Heart right ventricle (tissue), 16 donors: ENCODE measurements at places on chromosomes 3 and 15.

DNA sequence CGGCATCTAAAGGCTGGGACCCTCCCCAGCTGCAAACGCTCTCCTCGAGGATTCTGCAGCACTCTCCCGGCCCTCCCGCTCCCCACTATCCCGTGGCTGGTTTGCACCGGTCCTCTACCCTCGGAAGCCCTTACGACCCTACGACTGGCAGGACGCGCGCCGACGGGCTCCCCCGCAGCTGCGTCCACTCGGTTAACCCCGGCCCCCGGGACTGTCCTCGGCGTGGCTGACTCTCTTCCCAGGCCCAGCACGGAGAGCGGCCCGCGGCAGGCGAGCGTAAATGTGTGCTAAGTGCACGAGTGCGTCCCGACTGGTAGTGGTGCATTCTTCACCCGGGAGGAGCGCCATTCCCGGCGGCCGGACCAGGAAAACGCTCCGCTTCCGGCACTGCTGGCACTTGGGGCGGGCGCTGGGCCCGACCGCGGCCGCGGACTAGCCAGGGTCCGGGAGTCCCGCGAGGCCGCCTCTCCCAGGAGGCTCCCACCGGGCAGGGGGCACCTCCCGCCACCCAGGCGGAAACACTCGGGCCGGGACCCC, 508 bp downstream of the GORASP1 start:
- peak; percentile 68 for DNase-seq

DNA sequence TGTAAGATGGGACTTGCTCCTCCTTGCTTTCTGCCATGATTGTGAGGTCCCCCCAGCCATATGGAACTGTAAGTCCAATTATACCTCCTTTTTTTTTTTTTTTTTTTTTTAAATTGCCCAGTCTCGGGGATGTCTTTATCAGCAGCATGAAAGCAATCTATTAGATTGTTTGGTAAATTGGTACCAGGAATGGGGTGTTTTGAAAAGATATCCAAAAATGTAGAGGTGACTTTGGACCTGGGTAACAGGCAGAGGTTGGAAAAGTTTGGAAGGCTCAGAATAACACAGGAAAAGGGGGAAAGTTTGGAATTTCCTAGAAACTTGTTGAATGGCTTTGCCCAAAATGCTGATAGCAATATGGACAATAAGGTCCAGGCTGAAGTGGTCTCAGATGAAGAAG, 545.8 kb upstream of the ALCAM start:
- DNase-seq, result no peak

- DNase-seq, result no peak
Measured at GRCh38 chr3:73626106-73626505, 1.4 kb upstream of the PDZRN3 start.

GRCh38 chr3:81920816-81921215, 159.4 kb upstream of the GBE1 start:
- no peak for DNase-seq

- no peak for DNase-seq
Measured at GRCh38 chr3:132645058-132645457, 14.6 kb downstream of the ACAD11 start.

- DNase-seq, result no peak
Measured at GRCh38 chr3:8746780-8747345, 13.3 kb downstream of the CAV3 start.

DNA sequence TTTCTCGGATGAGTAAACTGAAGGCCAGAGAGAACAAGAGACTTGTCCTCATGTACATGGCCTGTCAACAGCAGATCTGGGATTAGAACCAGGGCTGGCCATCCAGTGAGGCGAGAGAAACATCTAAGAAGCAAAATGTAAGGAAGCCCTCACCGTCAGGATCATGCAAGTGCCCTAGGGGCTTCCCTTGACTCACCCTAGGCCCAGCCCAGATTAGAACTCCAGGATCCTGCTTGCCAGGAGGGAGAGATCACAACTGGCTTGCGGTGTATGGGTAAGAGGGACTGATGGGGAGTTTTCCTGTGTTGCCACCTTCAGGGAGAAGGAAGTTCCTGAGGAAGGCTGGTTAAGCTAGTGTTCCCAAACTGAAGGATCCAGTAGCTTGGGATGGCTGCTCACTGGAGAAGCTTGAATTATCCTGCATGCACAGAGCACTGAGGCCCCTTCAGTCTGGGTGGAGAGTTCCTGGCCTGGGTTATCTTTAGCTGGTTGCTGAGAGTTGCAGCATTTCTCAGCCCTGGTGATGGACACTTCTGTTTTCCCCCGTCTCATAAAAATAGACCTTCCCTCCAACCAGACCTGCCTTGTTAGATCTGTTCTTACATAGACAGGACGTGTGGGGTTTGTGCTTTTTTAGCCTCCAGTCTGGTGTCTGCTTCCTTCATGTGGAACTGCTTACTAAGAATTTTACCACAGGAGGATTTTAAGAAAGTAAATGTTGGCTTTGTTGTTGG, 28.2 kb upstream of the XIRP1 start:
- no peak for DNase-seq

- DNase-seq, result no peak
Measured at GRCh38 chr15:51189669-51190385, 95.1 kb upstream of the TNFAIP8L3 start.

GRCh38 chr15:95842576-95842975, 487.9 kb upstream of the NR2F2 start:
- DNase-seq, result no peak

DNA sequence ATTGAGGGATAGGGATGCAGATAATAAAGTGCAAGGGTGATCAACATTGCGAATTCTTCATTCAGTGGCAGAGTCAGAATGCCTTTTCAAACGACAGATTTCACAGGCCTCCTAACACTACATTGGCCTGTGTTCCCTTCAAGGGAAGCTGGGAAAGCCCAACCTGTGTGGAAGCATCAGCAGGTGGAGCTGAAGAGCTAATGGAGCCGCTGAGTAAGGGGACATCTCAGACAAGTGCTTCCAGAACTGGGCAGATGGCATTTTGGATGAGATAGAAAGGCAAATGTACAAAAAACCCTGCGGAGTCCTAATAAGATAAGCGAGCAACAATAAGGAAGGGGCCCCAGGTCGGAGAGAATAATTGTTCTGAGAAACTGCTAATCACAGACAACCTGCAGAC, 8.5 kb upstream of the SLC24A5 start:
- no peak for DNase-seq

- DNase-seq, result no peak
Measured at GRCh38 chr15:65212097-65212496, 824 bp upstream of the CILP start.

GRCh38 chr15:82044373-82045178, 1.2 kb downstream of the MEX3B start:
- DNase-seq, result peak; percentile 46

- peak; percentile 86 for DNase-seq
Measured at GRCh38 chr3:131361464-131362421, 19.8 kb upstream of the NUDT16 start.

GRCh38 chr3:152555666-152556291, 279.2 kb upstream of the P2RY1 start:
- DNase-seq, result no peak

DNA sequence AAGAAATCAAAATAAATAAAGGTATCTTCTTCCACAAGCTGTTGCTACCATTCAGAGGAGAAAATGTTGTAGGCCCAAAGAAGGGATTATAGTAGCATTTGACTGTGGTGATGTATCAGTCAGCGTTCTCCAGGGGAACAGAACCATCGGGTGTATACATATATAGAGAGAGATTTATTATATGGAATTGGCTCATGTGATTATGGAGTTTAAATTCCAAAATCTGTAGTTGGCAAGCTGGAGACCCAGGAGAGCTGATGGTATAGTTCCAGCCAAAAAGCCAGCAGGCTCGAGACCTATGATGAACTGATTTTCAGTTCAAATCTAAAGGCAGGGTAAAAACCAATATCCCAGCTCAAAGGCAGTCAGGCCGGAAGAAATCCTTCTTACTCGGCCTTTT, 7.4 kb upstream of the SPG21 start:
- no peak for DNase-seq

GRCh38 chr3:116905794-116906193, 196.2 kb downstream of the TUSC7 start:
- no peak for DNase-seq

- no peak for DNase-seq
Measured at GRCh38 chr3:144182501-144182900, 210.9 kb downstream of the DIPK2A start.

- DNase-seq, result no peak
Measured at GRCh38 chr3:72665701-72666446, 182.4 kb downstream of the SHQ1 start.

- no peak for DNase-seq
Measured at GRCh38 chr3:24341668-24342067, 153.0 kb downstream of the THRB start.

DNA sequence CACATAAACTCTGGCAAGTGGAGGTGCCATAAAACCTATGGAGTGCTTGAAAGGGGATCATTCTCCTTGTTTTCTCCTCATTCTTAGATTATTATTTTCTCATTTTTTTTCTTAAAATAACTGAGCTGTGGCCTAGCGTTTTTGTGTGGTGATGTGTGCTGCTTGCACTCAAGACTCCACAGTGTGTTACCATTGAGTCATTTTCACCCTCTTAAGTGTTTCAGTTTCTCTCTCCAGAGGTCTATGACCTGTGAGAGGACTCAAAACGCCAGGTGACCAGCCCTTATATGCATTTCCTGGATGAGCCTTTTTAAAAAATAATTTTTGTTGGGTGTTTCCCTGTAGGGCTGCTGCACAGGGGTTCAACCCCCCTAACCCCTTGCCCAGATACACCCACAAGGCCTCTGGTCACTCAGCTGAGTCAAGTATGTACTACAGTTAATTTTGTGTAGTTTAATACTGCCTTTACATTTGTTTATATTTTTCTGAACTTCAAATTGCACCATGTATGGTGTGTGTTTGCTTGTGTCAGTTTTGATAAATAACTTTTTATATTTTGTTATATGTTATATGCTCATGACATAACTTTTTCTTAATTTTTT, 15.4 kb upstream of the BTLA start:
- no peak for DNase-seq

DNA sequence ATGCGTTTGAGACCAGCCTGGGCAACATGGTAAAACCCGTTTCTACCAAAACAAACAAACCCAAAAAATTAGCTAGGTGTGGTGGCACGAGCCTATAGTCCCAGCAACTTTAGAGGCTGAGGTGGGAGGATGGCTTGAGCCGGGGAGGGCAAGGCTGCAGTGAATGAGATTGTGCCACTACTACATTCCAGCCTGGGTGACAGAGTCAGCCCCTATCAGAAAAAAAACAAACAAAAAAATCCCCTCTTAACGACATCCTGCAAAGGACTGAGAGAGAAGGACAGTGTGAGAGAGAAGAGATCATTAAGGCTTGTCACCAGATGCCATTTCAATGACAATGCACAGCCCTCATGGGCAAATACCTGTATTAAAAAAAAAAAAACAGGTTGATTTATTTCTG, 266.7 kb upstream of the ATP10A start:
- DNase-seq, result no peak

- no peak for DNase-seq
Measured at GRCh38 chr3:64730681-64731080, 42.9 kb upstream of the ADAMTS9 start.

DNA sequence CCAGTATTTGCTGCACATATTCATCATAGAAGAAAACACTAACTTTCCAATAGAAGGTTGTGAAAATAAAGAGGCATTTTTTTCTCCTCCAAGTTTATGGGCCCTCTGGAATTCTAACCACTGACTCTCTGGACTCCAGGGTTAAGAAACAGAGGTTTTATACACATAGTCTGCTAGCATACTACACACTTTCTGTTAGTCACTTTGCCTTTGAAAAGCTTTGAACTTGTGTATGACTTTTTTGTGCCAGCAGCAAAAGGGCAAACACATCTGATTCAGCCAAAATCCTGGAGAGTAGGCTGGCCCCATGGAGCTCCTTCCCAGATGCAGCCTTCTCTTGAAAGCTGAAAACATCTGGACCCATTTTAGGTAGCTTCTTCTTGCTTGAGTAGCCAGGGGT, 6.2 kb downstream of the ZIC4 start:
- no peak for DNase-seq

GRCh38 chr3:151864423-151865101, 8.9 kb upstream of the SUCNR1 start:
- DNase-seq, result no peak

GRCh38 chr3:54856271-54856670, 71.6 kb downstream of the LRTM1 start:
- DNase-seq, result no peak

GRCh38 chr3:25023876-25024275, 404.2 kb upstream of the RARB start:
- DNase-seq, result no peak

DNA sequence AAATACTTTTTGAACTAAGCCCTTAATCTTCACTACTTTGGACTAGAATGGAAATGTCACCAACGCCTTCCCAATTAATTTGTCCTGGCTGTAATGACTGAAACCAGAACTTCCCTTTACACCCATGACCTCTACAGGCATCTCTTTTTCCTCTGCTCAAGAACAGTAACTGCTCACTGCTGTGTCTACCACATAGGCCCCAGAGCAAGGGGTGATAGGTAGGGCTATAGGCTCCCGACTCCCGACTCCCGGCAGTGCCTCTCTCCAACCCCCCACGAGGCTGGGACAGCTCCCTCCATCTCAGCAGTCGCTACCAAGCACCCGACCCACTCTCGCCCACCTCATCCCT, 384 bp upstream of the LEKR1 start:
- DNase-seq, result no peak

- DNase-seq, result no peak
Measured at GRCh38 chr3:194351080-194351672, at the start of gene CPN2. Gene CPN2 (minus strand): TSS chr3:194351328. CDS start chr3:194342702, 8,626 bp downstream.

GRCh38 chr3:128532012-128532983, 39.3 kb upstream of the GATA2 start:
- DNase-seq, result no peak

DNA sequence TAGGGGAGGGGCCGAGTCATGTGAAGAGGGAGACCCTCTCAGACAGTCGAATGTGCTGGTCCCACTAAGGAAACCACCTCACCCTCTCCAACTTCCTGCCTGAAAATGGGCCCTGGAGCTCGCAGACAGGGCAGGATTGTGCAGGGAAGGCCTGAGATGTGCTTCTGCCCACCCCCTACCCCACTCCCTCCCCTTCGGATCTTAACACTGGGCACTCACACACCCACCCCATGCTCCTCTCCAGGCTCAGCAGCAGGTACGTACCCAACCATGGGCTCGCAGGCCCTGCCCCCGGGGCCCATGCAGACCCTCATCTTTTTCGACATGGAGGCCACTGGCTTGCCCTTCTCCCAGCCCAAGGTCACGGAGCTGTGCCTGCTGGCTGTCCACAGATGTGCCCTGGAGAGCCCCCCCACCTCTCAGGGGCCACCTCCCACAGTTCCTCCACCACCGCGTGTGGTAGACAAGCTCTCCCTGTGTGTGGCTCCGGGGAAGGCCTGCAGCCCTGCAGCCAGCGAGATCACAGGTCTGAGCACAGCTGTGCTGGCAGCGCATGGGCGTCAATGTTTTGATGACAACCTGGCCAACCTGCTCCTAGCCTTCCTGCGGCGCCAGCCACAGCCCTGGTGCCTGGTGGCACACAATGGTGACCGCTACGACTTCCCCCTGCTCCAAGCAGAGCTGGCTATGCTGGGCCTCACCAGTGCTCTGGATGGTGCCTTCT, 20.0 kb downstream of the ATRIP start:
- DNase-seq, result peak; percentile 34

GRCh38 chr3:129046037-129046731, 14.4 kb upstream of the GP9 start:
- no peak for DNase-seq
